ENCODE measurements at places on chromosomes 16 and 17.

DNA sequence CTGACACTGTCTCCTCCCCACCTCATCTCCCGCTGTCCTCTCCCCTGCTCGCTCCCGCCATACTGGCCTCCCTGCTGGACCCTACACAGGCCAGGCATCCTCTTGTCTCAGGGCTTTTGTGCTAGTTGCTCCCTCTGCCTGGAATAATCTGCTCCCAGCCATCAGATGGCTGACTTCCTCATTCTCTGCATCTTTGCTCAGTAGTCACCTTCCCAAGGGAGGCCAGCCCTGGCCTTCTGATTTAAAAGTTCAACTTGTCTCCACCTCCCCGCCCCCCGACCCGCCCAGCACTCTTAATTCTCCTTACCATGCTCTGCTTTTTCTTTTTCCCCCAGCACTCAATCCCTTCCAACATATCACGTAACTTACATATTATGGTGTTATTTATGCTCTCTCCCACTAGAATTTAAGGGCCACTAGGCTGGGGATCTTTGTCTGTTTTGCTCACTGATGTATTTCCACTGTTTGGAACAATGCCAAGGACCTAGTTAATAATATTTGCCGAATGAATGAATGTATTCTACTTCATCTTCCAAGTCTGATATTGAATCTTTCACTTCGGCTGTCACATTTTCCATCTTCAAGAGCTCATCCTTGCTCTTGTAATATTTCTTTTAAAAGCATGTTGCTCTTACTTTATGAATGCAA is 178.3 kb downstream of the CDK5R1 start:
- no peak for DNase-seq

DNA sequence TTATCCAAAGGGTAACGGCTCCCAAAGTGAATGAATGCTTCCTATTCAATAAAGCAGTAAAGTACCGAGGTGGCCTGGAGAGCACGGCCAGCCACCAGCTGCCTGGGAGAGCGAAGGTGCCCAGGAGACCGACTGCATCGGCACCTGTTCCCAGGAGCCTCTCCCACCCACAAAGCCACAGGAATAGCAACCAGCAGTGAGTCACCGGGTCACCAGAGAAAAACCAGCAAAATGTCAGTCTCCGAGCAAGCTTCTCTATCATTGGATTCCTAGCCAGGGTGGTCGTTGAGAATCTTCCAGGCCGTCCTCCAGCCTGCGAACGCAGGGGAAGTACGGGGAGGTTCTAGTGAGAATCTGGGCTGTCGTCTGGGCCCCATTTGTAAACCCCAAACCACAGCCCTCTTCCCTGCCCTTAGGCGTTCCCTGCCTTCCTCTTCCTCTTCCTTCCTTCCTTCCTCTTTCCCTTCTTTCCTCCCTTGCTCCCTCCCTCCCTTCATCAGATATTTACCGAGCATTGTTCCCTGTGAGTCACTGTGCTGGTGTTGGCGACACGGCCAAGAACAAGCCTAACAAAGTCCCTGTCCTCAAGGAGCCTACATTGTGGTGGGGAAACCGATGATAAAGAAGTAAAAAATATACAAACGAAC is 114.6 kb downstream of the SLC39A11 start:
- no peak for DNase-seq

GRCh38 chr16:8229011-8229520 is 361.2 kb downstream of the TMEM114 start:
- no peak for DNase-seq

DNA sequence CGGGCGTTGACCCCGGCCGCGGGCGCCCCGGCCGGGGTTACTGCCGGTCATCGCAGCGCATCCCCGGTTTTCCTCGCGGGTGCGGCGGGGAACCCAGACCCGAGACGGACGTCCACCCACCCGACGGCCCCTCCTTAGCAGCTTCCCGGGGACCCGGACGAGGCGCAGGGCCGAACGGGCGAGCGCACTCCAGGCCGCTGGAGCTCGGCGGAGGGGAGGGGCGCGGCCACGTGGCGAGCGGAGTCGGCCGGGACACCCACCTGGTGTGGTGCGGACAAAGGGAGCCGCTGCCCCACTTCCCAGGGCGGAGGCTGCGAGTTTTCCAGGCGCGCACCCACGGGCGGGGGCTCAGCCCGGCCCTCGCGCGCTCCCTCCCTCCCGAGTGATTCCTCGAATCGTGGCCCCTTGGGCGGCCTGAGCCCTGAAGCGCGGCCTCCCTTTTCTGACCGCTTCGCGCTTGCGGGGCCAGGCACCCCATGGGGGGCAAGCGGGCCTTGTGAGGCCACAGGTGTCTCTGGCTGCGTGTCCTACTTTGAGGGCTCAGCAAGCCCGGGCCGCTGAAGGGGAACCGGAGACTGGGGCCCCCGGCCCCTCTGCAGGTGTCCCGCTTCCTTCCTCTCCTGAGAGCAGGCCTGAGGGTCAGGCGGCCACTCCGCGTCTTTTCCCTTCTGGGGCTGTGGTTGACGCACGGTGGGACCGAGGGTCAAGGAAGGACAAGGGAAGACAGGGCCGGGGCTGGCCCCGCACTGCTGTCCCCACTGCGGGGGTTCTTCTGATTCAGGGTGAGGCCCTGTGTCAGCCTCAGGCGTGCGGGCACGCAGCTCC is 1.1 kb upstream of the FASN start:
- no peak for DNase-seq

GRCh38 chr17:77768248-77768852 is 190.2 kb upstream of the TNRC6C start:
- DNase-seq, result no peak

GRCh38 chr17:69552986-69553667 is 138.6 kb downstream of the MAP2K6 start:
- DNase-seq, result no peak

- no peak for DNase-seq
These were observed 794 bp downstream of the ANKS3 start for GRCh38 chr16:4733211-4733742.

DNA sequence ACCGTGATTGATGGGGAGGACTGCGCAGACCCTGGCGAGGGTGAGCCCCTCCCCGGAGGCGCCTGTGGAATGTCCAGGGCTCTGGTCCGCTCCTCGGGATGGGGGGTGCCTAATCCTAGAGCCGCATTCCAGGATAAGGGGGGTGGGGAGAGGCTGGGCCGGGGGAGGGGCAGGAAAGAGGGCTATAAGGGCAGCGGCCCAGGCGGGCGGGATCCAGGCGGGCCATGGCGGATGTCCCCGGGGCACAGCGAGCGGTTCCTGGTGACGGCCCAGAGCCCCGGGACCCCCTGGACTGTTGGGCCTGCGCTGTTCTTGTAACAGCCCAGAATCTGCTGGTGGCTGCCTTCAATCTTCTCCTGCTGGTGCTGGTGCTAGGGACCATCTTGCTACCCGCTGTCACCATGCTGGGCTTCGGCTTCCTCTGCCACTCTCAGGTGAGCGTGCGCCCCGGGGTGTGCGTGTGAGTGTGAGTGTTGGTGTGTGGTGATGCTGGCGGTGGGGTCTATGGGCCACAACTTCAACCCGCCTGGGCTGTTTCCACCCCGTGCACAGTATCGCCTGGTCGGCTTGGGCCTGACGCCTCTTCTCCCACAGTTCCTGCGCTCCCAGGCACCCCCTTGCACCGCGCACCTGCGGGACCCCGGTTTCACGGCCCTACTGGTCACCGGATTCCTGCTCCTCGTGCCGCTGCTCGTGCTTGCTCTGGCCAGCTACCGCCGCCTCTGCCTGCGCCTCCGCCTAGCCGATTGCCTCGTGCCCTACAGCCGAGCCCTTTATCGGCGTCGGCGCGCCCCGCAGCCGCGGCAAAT is at the start of gene TMEM88:
Gene TMEM88, plus strand, starts transcription at position 216 of the 809 bp plus-strand sequence. Its CDS starts 9 bp downstream, at position 225.
- no peak for DNase-seq

DNA sequence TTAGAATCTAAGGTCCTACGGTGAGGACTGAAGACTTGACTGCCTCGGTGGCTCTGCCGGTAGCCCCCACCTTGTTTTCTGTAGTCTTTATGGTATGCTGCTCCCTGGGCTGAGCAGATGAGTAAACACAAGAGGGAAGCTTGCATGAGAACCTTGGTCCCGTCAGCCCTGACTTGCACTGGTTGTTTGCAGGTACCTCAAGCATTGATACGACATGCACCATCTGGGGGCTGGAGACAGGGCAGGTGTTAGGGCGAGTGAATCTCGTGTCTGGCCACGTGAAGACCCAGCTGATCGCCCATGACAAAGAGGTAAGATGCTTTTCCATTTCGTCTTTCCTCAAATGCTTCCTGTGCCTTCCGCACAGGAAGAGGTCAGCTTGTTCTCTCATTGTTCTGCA is 21.1 kb upstream of the TACO1 start:
- no peak for DNase-seq

DNA sequence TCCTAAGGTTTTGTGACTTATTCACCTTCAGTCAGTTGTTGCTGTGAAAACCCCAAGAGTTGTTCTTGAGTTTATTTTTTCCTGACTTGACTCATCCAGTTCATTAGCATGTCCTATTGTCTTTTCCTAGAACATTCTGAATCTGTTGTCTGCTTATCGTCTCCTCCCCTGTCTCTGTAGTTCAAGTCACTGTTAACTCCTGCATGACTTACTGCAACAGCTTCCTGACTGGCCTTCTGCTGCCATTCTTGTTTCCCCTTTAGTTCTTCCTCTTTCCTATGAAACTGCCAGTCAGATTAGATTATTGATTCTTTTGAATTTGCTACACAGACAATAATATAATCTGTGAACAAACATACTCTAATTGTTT is 161.5 kb downstream of the FTO start:
- DNase-seq, result no peak

DNA sequence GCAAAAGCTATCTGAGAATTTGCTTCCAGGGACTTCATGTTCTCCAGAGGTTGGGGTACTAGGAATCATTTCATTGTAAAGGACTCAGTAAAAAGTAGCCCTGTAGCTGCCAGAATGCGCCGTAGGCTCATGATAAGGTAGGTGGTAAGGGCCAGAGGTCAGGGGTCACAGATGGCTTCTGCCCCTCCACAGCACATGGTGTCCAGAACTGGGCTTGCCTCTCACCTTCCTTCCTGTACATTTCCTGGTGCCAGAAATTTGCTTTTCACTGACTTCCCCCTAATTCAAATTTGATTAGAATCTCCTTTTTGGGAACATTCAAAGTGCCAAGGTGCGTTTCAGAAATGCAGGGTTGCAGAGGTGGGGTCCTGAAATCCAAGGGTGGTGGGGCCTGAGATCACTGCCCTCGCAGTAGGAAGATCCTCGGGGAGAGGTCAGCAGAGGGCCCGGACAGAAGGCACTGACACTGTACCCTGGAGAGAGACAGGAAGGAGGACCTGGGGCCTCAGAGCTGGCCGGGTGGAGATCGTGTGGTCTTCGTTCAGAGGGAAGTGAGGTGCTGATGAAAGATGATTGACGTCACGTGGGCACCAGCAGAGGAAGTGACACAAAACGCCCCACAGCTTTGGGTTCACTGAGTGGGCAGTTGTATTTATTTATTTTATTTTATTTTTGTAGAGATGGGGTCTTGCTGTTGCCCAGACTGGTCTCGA is 25.5 kb upstream of the METRNL start:
- DNase-seq, result no peak

- DNase-seq, result no peak
These were observed 993 bp downstream of the MMP25 start for GRCh38 chr16:3047387-3047720.

GRCh38 chr17:8125154-8125946 is 1.4 kb upstream of the HES7 start:
- peak; percentile 90 for DNase-seq

DNA sequence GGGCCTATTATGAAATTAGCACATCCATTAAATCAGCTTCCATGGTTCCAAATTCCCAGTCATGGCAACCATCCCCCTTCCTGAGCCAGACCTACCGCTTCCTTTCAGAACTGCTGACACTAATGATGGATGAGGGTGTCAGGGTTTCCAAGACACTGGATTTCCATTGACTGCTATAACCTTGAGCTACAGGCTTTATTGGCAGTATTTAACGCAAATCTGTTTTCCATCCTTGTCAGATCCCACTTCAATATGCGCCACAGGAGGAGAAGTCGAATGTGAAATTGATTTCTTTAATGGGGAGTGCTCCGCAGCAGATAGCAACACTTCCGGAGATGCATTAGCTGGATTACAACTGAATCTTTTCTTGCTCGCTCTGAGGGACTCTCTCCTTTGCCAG is 197.1 kb downstream of the HS3ST4 start:
- DNase-seq, result no peak

DNA sequence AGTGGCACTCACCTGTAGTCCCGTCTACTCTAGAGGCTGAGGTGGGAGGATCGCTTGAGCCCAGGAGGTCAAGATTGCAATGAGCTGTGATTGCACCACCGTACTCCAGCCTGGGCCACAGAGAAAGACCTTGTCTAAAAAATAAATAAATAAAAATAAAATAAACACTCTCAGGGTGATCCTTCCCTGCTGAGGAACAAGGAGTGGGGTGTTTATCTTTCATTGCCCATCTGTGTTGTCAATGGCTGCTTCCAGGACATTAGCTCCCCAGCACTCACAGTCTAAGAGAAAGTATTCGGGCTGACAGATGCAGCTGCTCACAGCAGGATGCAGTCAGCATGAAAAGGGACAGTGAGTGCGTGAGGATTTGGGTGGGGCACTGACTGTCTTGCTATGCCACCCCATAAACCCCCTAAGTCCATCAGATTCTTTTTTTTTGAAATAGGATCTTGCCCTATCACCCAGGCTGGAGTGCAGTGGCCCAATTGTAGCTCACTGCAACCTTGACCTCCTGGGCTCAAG is 31.3 kb upstream of the RBBP6 start:
- DNase-seq, result no peak

- DNase-seq, result no peak
These were observed 139.5 kb downstream of the CMIP start for GRCh38 chr16:81583893-81584631.

DNA sequence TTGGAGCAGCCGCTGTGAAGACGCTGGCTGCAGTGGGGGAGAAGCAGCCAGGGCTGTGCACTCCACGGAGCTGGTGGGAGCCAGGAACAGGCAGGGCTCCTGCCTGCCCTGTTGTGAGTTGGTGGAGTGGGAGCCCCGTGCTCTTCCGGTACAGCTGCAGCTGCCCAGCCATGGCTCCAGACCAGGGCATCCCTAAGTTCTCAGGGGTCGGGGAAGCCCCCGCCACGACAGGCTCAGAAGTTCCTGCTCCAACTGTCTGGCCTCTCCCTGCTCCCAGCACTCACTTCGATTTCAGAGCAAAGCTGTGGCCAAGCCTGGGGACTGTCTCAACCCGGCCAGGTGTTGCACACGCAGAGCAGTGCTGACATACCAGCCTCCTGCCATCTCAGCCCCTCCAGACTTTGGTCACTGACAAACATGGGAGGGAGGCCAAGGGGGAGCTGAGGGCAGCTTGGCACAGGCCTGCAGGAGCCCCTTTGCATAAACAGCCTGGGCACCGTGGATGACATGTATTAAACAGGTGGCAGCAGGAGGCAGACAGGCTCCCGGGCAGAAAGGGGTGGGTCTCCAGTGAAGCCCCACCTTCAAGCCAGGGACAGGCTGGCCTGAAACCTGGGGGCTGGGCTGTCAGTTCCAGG is 13.9 kb upstream of the KDM8 start:
- no peak for DNase-seq

GRCh38 chr17:50139950-50140885 is 10.3 kb upstream of the SAMD14 start:
- peak; percentile 83 for DNase-seq

GRCh38 chr17:56883616-56884015 is 30.2 kb downstream of the TRIM25 start:
- no peak for DNase-seq

GRCh38 chr17:73855720-73856333 is 211.6 kb upstream of the SDK2 start:
- DNase-seq, result no peak

- no peak for DNase-seq
These were observed 14.5 kb downstream of the ZFHX3 start for GRCh38 chr16:73033271-73033998.
